ENCODE measurements at places on chromosomes 13 and 19.

DNA sequence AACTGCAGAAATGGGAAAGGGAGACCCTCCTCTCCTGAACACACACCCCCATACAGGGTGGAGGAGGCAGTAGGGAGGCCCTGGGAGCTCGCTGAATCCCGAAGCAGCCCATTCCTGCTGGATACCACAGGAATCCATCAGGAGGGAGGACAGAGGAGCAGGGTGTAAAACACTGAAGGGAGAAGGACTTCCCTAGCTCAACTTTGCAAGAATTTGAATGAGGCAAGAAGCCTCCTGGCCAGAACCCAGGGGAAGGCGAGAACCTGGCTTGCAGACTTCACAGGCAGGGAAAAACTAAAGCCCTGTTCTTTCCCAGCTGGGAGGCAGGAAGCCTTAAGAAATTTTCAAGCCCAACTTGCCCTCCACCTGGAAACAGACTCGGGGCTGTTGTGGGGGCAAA, 43.5 kb downstream of the ZNF91 start:
- DNase-seq = no peak

DNA sequence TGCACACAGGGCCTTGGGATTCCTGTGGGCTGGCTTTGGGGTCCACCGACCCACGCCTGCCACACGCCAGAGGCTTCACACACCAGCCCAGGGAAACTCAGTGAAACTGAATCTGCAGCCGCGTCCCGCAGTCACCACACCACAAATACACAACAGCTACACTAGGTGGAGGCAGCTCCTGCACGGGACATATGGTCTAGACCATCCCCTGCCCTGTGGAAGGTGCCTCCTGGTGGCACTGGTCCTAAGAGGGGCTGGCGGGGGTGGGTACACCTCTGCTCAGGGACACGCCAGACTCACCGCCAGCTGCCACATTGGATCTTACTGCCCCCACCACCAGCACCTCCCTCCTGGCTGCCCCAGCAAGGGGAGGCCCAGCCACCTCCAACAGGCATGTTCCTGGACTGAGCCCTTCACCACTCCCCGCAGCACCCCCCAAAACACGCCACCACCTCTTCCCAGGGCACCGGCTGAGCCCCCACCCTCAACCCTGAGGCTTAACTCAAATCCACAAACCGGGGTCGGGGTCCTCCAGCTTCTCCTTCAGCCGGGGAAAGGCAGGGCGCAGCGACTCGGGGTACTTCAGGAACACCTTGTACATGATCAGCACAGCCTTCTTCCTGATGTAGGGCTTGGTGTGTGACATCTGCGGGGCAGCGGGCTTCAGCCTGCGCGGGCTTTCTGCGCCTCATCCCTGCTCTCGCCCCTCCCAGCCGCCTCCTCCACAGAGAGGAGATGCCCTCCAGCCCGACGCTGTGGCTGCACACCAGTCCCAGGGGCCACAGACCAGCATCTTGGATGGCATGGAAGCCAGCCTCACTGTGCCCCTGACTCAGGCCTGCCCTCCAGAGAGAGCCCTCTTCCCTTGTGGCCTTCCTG, 21.2 kb downstream of the AP3D1 start:
- DNase-seq = no peak

DNA sequence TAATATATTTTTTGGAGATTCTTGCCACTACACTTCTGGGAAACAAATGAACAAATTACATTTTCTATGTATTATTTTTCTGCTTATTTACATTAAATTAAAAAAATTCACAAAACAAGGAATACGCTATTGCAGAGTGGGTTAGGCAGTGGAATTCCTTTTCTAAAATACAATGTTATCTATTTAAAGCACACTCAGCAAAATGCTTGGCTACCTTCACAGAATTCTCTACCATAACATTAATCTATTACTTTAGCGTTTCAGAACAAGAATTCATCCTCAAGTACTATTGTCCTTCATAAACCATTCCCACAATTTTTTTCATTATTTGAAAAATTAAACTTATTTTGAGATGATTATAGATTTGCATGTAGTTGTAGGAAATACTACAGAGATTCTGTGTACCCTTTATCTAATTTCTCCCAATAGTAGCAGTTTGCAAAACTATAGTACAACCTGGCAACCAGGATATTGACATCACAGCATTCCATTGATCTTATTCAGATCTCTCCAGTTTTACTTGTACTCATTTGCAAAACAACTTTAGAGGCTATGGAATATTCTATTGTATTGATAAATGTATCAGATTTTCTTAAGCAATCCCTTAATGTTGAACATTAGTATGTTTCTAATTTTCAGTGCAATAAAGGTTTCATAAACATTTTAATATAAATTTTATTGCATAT, 120.9 kb downstream of the DLEU7 start:
- DNase-seq = no peak

GRCh38 chr19:34577531-34578101, 96.1 kb downstream of the WTIP start:
- no peak for DNase-seq

- no peak for DNase-seq
Observed at GRCh38 chr13:33536601-33537000, 251.0 kb upstream of the STARD13 start.

DNA sequence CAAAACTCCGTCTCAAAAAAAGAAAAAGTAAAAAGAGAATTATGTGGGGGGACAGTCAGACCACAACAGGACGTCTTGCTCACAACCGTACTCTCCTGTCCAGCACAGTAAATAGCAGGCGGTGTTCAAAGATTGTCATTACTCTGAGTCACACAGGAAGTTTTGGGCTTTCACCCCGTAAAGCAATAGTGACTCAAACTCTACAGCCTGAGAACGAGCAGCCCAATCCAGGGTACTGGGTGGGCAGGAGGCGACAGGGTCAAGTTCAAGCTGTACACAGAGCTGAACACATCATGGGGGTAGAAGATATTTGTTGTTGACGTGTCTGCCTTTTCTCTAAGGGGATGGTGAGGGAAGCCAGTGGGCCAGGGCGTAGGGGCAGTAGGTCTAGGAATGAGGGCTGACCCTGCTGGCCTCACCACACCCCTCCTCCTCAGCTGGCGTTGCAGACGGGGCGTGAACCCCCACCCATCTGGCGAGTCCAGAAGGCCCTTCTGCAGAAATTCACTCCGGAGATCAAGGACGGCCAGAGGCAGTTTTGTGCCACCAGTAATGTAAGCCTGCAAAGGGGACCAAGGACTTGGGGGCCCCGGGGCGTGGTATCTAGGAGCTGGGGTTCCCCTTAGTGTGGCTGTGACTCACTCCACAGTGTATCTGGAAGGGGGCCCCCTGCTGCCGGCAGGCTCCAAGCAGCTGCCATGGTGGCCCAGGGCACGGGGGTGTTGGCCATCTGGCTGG, 23.3 kb downstream of the PRR12 start:
- no peak for DNase-seq

GRCh38 chr13:113744197-113745000, 14.6 kb upstream of the TMEM255B start:
- DNase-seq = peak; percentile 86

DNA sequence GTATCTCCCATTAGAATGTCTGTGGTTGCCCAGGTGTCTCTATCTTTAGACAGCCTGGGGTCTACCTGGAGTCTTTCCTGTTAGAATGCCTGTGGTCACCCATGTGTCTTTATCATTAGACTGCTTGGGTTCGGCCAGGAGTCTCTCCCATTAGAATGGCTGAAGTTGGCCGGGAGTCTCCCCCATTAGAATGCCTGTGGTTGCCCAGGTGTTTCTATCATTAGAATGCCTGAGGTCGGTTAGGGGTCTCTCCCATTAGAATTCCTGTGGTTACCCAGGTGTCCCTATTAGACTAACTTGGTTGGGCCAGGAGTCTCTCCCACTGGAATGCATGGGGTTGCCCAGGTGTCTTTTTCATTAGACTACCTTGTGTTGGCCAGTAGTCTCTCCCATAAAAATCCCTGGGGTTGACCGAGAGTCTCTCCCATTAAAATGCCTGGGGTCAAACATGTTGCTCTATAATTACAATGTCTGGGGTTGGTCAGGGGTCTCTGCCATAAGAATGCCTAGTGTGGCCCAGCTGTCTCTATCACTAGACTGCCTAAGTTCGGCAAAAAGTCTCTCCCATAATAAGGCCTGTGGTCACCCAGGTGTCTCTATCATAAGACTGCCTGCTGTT, 1448.7 kb downstream of the UQCRFS1 start:
- DNase-seq = no peak

GRCh38 chr13:75968103-75968838, 332.1 kb downstream of the LMO7 start:
- DNase-seq = no peak

DNA sequence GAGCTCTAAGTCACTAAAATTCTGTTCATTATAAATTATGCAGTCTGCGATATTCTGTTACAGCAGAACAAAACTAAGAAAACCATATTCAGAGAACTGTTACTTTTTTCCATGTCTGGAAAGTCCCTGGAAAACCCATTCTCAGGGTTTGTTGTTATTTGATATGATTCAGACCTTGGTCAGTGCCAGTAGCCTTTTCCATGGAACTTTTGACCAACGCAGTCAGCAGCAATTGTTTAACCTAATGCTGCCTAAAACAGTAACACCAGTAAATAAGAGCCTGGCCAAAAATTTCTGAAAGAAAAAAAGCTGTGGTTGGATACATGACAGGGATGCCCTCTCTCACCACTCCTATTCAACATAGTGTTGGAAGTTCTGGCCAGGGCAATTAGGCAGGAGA, 402.7 kb downstream of the TBC1D4 start:
- DNase-seq = no peak

- no peak for DNase-seq
Observed at GRCh38 chr13:42002066-42002465, 41.2 kb upstream of the VWA8 start.

DNA sequence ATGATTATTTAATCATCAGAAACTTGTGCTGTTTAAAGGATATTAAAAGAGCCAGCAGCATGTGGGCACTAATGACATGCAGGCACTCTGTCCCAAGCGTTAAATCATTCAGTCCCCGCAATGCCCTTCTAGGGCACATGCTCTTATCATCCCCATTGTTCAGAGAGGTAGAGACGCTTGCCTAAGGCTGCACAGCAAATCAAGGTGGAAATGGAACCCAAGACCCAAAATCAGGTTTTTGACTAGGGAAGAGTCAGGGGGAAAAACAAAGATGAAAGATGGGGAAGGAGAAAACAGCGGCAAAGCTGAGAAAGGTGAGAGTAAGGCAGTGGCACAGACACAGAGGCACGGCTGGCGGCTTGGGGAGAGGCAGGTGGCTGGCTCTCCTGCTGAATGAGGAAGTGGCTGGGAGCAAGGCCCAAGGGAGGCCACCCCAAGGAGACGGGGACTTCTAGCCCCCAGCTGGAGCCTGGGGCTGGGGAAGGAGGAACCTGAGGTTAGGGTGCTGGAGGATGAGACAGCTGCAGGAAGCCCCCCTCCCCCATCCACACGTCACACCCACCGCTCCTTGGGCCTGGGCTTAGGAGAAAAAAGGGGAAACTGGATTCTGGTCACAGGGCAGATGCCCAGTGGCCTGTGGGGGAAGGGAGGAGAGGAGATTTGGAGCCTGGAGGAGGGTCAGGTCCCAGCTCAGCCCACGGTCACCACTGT, 1.0 kb upstream of the TYROBP start:
- DNase-seq = no peak

- DNase-seq = no peak
Observed at GRCh38 chr13:99376132-99376531, 68.9 kb upstream of the GPR183 start.

GRCh38 chr13:93173654-93174053, 53.0 kb upstream of the GPC6 start:
- no peak for DNase-seq

DNA sequence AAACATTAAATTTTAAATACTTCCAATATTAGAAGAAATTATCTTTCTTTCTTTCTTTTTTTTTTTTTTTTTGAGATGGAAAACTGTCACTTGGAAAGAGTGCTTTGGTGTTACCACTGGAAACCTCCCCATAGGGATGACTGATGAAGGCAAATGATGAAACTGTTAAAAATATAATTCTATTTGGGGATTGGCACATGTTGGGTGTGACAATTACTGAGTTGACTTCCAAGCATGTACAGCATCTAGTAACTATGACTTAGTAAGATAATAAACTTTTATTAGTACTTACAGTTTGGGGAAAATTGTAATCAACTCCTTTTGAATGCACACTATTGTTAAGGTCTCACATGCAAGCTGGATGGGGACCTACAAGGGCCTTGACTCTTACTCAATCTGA, 592.5 kb downstream of the KCTD12 start:
- no peak for DNase-seq

DNA sequence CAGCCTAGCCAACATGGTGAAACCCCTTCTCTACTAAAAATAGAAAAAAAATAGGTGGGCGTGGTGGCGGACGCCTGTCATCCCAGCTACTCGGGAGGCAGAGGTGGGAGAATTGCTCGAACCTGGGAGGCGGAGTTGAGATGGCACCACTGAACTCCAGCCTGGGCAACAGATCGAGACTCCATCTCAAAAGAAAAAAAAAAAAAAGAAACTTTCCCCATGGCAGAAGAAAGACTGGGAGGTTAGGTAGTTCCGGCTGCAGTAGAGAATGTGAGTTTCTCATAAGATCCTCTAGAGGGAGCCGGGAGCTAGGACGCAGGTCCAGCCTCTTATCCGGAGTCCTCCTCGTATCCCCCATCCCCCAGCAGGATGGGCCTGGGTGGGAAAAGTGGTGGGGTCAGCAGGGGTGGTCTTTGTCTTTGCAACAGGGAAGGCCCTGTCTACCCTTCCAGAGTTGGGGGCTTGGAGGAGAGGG, 13.2 kb upstream of the CREB3L3 start:
- peak; percentile 75 for DNase-seq

DNA sequence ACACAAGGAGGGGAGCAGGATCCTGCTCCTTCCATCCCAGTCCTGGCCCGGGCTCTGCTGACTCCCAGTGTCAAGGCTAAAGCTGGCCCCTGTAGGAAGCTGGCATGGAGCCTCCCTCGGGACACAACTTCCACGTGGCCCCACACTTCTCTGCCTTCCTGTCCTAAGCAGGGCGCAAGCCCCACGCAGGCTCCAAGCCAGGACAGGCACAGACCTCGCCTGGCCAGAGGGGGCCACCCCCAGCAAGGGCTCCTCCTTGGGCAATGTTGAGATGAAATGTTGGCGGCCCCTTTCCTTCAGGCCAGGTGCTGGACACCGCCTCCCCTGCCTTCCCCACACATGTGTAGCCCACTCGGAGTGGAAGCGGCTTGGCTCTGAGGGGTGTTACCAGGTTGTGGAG, 66.6 kb downstream of the COL4A1 start:
- DNase-seq = no peak

DNA sequence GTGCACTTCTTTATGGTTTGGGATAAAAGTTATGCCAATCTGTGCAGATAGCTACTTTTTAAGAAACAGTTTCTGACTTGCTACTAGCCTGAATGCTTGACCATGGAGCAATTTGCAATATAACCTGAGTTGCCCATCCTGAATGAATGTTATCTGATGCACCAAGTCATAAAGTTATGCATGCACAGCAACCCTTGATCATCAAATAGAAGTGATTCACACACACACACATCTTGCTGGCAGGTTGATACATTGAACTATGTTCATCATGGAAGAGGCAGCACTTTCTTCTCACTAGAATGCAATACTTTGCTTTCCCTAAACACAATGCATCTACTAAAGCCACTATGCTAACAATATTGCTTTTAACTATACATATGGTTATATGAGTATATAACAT, 311.5 kb downstream of the RFC3 start:
- no peak for DNase-seq

GRCh38 chr13:113736258-113736731, 22.7 kb upstream of the TMEM255B start:
- no peak for DNase-seq

All from NCI-H1436 (cell line).